M059J (cell line): ENCODE measurements at places on chromosomes 2 and 18. TPM values are rescaled to one million over a fixed set of nuclear protein-coding genes. Genes with fewer than 3 reads are reported as not detected.

The FAM117B gene
- 1.3 and 4.7 TPM in 2 replicates for total RNA-seq

The TRIM43 gene
- not detected in 2 replicates for total RNA-seq

The ANKRD30B gene
- total RNA-seq = 0.57 and 3.4 TPM in 2 replicates

The TUBB8B gene
- not detected in 2 replicates for total RNA-seq

The CHRNA1 gene
- total RNA-seq = 0.17 TPM in 1 of 2 replicates, not detected in the other
